Neural crest cell (in vitro differentiated cells): ENCODE measurements at places on chromosomes 4 and X.

DNA sequence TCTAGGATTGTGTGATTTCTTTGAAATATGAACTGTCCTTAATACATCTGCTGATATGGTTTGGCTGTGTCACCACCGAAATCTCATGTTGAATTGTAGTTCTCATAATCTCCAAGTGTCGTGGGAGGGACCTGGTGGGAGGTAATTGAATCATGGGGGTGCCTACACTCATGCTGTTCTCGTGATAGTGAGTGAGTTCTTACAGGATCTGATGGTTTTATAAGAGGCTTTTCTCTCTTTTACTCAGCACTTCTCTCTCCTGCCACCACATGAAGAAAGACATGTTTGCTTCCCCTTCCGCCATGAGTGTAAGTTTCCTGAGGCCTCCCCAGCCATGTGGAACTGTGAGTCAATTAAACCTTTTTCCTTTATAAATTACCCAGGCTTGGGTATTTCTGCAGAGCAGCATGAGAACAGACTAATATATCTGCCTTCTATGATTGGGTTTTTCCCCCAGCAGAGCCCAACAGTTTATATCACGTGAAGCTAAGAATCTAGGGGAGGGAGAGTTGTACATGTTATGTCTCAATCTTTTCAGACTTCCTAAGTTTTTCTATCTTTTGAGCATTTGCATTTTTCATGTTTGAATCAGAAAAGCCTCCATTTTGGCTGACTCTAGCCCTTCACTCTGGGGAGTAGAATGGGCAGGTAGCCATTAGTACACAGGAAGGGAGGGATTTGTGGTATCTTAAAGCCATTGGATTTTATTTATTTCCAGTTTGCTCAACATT is 58.9 kb downstream of the PLAC1 start:
- no peak for DNase-seq
- H3K27me3 ChIP-seq, result no peaks in the 10 kb centered on the region
- H3K36me3 ChIP-seq, result peaks cover 3% of the 10 kb centered on the region
- H3K4me1 ChIP-seq, result peaks cover 3% of the 10 kb centered on the region

- H3K4me1 ChIP-seq, result no peaks in the 10 kb centered on the region
- peaks cover 47% of the 10 kb centered on the region for H3K36me3 ChIP-seq
- peaks cover 4% of the 10 kb centered on the region for H3K27me3 ChIP-seq
- no peak overlapping the region for H3K27ac ChIP-seq
- no peak overlapping the region for H3K4me3 ChIP-seq
Observed at GRCh38 chr4:105858466-105859040, 36.7 kb upstream of the NPNT start.

GRCh38 chrX:133250184-133251100 is 32.3 kb upstream of the TFDP3 start:
- H3K4me1 ChIP-seq, result peaks cover 55% of the 10 kb centered on the region
- DNase-seq, result no peak
- H3K27me3 ChIP-seq, result no peaks in the 10 kb centered on the region
- no peak overlapping the region for H3K4me3 ChIP-seq

DNA sequence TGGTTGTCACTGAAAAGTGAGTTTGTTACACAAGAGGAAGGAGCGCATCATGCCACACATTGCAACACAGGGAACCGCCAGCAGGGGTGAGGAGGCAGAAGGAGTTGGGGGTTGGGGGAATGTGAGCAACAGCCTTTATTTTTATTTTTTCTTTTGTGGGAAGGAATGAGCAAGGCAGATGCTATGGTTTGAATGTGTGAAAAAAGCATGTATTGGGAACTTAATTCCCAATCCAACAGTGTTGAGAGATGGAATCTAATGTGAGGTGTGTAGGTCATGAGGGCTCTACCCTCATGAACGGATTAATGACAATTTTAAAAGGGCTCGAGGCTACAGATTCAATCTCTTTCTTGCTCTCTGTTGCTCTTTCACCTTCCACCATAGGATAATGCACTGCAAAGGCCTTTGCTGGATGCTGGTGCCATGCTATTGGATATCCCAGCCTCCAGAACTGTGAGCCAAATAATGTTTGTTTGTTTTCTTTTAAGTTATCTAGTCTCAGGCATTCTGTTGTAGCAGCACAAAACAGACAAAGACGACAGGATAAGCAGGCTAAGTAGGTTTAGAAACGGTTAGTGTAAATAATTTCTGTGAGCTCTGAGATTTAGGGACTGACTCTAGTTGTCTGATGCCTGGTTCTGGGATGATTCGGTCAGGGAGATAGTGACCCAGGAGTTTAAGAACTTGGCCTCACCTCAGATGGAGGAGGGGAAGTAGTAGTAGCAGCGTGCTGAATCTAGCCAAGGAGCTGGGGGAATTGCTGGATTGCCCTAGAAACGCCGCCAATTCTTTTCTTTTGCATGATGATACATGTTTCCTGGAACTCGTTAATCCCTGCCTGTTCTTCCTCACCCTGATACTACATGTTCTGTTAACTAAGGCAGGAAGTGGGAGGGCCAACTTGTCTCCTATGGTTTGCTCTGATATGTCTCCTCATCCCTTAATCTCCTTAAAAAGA is 156.6 kb upstream of the CTSO start:
- no peak for DNase-seq
- H3K4me3 ChIP-seq, result no peak overlapping the region
- peak overlapping the region; percentile 50 for H3K27ac ChIP-seq
- H3K4me1 ChIP-seq, result no peaks in the 10 kb centered on the region
- no peaks in the 10 kb centered on the region for H3K36me3 ChIP-seq
- H3K27me3 ChIP-seq, result no peaks in the 10 kb centered on the region

GRCh38 chrX:17596061-17596460 is 141.2 kb upstream of the SCML1 start:
- H3K27me3 ChIP-seq, result peaks cover 7% of the 10 kb centered on the region
- H3K36me3 ChIP-seq, result no peaks in the 10 kb centered on the region
- H3K4me1 ChIP-seq, result peaks cover 12% of the 10 kb centered on the region
- DNase-seq, result no peak
- H3K27ac ChIP-seq, result no peak overlapping the region

- no peak for DNase-seq
- peaks cover 7% of the 10 kb centered on the region for H3K27me3 ChIP-seq
- no peak overlapping the region for H3K4me3 ChIP-seq
- no peaks in the 10 kb centered on the region for H3K36me3 ChIP-seq
- no peak overlapping the region for H3K27ac ChIP-seq
- H3K4me1 ChIP-seq, result peaks cover 4% of the 10 kb centered on the region
Observed at GRCh38 chr4:73007526-73008100, 61.9 kb downstream of the COX18 start.

GRCh38 chr4:171834640-171835039 is 21.4 kb downstream of the GALNTL6 start:
- no peak overlapping the region for H3K27ac ChIP-seq
- no peaks in the 10 kb centered on the region for H3K4me1 ChIP-seq
- H3K36me3 ChIP-seq, result no peaks in the 10 kb centered on the region
- no peak for DNase-seq
- H3K4me3 ChIP-seq, result no peak overlapping the region
- no peaks in the 10 kb centered on the region for H3K27me3 ChIP-seq

- H3K27ac ChIP-seq, result no peak overlapping the region
- no peak overlapping the region for H3K4me3 ChIP-seq
- H3K36me3 ChIP-seq, result no peaks in the 10 kb centered on the region
- DNase-seq, result no peak
Observed at GRCh38 chr4:67160394-67160793, 384.9 kb downstream of the CENPC start.

DNA sequence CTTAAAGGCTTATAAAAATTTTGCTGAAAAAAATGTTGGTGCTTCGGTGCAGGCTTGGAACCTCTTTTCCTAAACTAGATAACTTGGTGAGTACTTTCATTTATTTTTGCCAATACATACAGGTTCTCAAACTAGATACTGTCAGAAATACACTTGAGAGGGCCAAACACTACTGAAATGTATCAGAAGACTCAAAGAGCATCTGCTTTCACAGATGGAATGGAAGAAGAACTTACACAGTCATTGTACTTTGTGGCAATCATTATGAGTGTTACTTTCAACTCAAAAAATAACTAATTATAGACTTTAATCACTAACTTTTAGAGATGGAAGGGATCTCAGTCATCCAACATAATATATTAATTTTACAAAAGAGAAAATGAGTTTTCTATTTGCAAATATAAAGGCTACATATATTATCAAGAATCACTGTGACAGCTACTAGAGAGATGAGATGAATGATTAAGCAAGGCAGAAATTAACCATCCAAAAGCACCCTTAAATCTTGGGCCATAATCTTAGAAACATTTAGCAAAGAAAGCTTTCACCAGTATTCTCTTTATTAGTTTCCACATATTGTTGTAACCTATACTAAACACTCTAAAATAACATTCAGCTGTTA is 1.0 kb downstream of the ENAM start:
- no peak for DNase-seq
- H3K27me3 ChIP-seq, result no peaks in the 10 kb centered on the region
- H3K27ac ChIP-seq, result no peak overlapping the region
- no peaks in the 10 kb centered on the region for H3K4me1 ChIP-seq

GRCh38 chr4:146349306-146349705 is 135.0 kb downstream of the REELD1 start:
- peak overlapping the region; percentile 84 for H3K4me3 ChIP-seq
- DNase-seq, result no peak
- no peaks in the 10 kb centered on the region for H3K36me3 ChIP-seq

- H3K4me3 ChIP-seq, result no peak overlapping the region
- H3K4me1 ChIP-seq, result no peaks in the 10 kb centered on the region
- H3K36me3 ChIP-seq, result peaks cover 5% of the 10 kb centered on the region
Observed at GRCh38 chr4:96455045-96455720, 615.3 kb downstream of the PDHA2 start.
